T-helper 9 cell (primary cell): ENCODE measurements at places on chromosomes 5 and 9.
A peak's percentile ranks its signal among the peaks of the same experiment; 100 is the strongest.

GRCh38 chr9:17204611-17205152 lies 69.8 kb downstream of the CNTLN start:
- DNase-seq, result no peak

DNA sequence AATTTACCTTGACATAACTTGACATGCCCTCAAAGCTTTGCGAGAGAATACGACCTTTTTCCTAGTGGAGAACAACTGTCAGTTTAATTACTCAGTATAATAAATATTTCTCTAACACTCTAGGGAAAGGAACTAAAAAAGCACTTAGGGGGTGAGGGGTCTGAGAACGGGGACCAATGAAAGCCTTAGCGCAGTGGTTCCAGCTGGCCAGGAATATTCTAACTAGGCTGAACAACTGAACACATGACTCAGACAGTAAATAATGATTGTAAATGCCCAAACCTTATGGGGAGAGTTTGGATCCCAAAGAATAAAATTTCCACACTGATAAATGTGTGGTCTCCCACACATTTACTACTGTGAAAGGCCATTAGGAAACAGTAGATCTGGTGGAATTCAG lies 14.9 kb downstream of the MYO10 start:
- no peak for DNase-seq

DNA sequence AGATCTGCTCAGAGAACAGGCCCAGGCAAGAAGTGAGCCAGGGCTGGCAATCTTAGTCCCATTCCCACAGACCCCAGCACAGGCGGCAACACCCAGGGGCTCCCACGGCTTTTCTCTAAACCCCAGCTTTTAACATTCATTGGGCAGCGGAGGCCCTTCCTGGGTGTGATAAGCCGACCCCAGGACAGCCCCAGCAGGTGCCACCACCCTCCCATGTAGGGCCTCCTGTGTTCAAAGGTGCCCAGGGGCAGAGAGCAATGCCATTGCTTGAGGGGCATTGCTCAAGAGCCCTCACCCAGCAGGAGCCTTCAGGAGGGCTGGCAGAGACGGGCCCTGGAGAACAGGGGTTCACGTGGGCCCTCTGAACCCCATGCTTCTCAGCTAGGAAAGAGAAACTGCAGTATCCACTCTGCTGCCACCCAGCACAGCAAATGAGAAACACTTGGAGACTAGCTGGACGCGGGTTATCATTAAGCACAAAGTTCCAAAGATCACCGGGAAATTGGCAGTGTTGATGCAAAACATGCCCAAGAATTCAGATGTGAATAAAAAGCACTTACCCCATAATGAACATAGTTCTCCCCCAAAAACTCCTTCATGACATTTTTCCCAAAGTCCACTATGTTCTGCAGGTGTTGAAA lies 13.9 kb downstream of the IPPK start:
- no peak for DNase-seq

GRCh38 chr9:136339173-136339957 lies 12.0 kb downstream of the GPSM1 start:
- peak; percentile 41 for DNase-seq

GRCh38 chr5:97499605-97500004 lies 316.6 kb upstream of the RIOK2 start:
- DNase-seq, result no peak

- DNase-seq, result no peak
These were observed 82.7 kb upstream of the CLINT1 start for GRCh38 chr5:157941616-157942015.

DNA sequence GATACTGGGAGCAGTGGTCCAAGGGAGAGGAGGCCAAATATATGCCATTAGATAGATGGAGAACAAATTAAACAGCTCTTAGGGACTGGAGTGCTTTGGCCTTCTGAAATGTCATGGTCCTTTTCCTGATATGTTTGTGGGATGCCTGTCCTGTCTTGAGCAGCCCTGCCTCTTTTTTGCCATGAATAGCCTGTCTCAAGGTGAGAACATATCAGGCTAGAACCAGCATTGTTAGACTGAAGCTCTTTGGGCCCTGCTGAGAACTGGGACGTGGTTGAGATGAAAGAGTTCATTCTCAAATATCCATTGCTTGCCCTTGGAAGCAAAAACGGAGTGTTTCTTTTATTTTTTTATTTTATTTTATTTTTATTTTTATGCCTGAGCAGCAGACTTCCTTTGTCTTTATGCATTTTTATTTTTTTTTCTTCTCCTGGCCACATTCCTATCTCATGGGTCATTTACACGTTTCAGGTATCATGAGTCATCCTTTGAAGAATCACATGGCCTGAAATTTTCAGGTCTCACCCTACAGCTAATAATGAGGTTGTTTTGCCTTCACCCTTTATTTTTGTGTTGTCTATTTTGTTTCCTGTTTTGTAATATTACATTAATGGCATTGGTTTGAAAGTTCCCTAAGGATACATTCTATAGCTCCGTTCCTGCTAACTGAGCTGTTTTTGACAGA lies 371.4 kb downstream of the PSAT1 start:
- no peak for DNase-seq

DNA sequence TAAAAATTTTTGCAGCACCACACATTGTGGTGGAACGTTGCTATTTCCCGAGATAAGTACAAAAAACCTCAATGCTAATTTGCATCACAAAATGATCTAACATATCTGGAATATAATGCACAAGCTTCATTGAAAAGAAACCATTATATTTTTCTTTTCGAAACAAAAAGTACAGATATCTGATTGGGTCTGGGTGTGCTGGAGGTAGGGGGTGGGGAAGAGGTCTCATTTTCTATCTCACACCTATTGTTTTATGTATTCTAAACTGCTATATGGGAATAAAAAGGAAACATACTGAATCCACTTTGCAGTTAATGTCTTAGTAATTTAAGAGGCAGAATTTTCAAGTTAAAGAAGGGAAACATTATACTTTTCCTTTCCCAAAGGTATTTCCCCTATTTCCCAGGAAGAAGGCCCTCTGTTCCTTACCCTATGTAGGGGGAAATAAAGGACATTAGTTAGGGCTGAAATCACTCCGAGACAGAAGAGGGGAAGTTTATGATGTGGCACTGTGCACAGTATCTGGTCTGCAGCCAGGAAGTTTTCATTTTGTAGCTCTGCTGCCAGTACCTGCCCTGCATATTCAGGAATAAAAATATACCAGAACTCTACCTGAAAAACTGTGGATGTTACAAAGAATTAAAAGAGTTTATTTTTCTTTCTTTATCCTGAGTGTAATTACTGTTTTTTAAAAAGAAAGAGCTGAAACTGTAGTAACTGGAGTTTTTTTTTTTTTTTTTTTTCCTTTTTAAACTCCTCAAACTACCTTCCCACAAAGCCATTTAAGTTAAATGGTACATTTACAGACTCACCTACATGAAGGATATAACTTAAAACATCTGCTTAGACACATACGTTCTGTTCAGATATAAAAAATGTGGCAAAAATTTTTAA lies 7.4 kb downstream of the MEF2C start:
- DNase-seq, result no peak

- DNase-seq, result no peak
These were observed 19.0 kb downstream of the OLFML2A start for GRCh38 chr9:124795881-124796431.

DNA sequence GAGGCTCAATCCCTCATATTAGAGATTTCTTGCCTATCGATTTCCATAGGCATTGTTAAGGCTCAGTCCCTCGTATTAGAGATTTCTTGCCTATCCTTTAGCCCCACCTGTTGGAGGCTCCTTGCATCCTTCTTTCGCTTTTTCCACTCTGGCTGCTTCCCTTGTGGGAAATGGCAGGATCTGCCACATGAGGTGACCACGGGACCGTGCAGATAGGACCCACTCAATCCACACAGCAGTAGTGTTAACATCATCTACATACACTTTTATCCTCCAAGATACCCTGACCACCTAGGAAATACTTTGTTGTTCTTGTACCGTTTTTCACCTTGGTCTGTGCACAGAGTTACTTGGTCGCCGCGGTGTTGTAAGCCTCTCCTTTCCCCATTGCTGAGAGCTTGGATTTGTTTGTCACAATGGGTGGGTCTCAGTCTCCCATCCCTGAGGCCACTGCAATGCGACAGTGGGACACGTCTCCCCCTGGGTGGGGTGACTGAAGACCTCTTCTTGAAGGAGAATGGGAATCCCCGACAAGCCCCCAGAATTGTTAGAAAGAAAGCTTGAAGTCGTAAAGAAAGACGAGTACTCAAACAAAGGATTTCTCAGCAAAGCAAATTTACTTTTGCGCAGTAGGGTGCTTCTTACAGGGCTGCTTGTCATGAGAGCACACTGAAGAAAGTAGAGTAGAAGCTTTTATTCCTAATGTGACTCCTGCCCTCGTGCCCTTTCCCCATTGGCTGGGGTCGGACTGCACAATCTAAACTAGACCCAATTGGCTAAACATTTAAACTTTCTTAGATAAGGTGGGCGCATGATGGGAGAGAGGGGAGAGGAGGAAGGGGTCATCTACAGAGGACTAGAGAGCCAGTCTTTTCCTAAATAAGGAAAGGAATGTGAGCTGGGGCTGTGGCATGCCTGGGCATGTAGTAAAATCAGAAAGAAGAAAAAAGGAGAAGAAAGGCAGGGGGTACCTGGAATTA lies 19.8 kb downstream of the IFT74 start:
- DNase-seq, result no peak

DNA sequence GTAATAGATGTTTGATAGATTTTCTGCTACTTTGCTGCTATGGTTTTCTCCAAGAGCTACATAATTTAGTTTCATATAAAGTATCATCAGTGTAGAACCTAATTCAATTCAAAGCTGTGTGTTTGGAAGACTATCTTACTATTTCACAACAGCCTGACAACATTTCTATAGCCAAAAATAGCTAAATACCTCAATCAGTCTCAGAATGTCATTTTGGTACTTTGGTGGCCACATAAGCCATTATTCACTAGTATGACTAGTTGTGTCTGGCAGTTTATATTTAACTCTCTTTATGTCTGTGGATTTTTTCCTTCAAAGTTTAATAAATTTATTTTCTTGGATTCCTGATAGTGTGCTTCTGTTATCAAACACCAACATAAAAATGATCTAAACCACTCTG lies 35.1 kb upstream of the CCDC152 start:
- DNase-seq, result no peak

DNA sequence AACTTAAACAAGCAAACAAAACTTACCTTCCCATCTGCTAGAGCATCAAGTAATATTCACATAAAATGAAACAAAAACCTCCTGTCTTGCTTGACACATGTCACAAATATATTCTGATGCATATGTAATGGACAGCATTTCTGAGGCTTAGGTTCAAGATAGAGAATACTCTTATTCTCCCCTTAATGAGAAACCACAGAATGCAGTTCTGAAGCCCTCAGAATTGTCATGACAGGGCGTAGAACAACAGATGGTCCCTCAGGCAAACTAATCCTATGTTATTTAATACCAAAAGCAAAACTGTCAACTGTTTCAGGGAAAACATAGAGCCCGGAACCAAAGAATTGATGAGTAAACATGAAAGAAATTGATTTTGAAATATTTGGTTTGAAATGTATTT lies 229.9 kb upstream of the RIOK2 start:
- no peak for DNase-seq

DNA sequence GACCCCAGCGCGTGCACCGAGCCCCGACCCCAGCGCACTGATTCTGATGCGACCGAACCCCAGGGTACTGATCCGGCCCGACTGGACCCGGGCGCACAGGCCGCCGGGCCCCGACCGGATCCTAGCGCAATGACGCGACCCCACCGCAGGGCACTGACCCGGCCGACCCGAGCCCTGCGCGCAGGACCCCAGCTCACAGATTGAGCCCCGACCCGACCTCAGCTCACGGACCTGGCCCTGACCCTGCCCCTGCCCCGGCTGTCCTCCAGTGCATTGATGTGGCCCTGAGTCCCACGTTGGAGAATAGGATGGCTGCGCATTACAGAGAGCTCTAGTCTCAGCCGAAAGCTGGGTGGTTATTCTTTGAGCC lies 438 bp downstream of the TRIP13 start:
- no peak for DNase-seq

DNA sequence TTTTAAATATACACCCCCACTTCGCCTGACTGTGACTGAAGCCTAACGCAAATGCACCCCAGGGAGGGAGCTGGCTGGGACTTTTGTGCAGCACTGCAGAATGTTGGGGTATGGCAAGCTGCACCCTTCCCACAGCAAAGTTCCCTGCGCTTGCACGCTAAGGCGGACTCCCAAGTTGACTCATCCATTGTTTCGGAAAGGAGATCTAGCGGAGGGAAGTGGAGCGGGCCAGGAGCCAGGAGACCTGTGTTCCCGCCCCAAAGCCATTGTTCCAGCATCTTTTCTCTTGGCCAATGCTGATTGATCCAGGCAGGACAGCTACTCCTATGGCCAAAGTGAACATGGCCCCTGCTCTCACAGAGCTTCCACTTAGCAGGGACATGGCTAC lies 202.9 kb downstream of the AOPEP start:
- no peak for DNase-seq

GRCh38 chr9:3088219-3088618 lies 244.3 kb upstream of the PUM3 start:
- DNase-seq, result no peak

DNA sequence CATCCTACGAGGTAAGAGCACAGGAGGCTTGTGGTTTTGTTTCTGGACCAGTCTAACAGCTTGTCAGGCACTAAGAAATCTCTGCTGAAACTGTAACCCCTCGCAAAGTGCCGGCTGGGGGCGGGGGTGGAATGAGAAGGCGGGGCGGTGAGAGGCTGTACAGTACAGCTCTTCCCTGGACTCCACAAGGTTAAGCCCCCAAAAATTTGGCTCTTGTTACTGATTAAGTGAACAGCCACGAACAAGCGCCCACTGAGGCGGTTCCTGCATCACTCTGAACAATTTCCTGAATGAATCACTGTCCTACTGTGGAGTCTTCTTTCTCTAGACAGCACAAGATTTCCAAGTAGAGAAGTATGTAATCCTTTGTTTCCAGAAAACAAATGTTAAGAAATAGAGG lies 6.8 kb downstream of the FBP2 start:
- no peak for DNase-seq

- DNase-seq, result no peak
These were observed 115.5 kb upstream of the IL7R start for GRCh38 chr5:35741126-35741716.

DNA sequence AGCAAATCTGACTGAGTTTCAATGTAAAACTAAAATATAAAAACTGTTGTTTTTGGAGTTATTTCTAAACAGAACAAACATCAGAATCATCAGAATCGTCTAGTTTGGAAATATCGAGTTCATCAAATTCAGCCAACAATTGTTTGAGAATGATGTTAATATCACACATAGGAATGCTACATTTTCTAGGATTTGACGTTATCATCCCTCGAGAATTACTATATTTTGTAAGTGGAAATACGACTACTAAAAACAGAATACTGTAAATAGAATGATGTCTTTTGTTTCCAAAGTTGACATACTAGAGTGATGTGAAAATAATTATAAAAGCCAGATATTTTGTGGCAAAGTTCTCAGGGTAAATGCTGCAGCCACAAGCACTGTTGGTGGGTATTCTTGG lies 805.9 kb downstream of the TLE1 start:
- no peak for DNase-seq

GRCh38 chr9:91374939-91375338 lies 13.2 kb upstream of the AUH start:
- no peak for DNase-seq

DNA sequence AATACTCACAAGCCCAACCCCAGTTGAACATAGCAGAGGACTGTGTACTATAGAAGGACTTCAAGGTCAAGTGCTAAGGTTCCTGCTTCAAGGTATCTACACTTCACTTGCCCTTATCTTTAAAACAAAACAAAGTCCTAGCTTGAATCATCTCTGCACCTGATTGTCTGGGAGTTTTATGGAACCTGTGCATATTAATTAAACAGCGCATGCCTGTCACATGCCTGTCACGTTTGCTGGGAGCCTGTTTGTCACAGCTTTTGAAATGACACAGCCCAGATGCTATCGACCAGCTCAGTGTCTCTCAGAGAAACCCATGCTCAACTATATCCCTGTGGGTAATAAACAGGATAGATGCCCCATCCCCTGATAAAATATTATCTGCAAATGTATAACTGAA lies 476.0 kb downstream of the ZSWIM6 start:
- DNase-seq, result no peak
